ENCODE measurements at places on chromosomes 1 and 21. TPM values are rescaled to one million over a fixed set of nuclear protein-coding genes. Genes with fewer than 3 reads are reported as not detected.

DNA sequence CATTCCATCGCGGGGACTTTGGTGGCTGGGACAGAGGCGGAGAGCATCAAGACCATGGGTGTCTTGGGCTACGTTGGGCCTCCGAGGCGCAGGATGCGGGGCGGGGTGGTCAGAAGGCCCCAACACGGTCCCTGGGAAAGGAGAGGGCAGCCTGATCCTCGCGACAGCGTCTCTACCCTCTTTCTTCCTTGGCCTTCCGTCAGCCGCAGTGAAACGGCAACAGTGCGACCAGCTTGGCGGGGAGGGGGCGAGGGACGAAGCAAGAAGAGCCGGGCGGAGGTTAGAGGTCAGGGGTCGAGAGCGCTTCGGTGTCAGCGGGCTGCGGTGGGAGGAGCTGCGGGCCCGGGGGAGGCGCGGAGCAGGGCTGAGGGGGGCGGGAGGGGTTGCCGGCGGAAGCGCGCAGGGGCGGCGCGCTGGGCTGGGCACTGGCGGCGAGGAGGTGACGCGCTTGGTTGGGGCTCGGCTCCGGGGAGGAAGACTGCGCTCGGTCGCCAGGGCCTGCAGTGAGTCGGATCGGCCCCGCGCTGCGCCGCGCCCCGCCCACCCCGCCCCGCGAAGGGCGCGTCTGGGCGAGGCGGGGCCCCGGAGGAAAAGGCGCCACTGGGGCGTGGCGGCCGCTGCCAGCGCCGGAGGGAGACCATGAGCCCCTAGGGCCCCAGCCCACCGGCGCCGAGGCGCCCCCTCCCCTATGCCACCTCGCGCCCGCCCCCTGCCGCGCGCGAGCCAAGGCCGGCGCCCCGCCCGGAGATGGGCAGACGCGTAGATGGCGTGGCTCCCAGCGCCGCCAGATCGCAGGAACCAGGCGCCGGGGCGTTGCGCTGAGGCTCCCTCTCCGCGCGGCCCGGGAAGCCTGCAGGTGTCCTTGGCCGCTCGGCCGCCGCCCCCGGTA lies at the start of gene KCNC4:
KCNC4 (plus strand) TSS at position 600 of the 889 bp plus-strand sequence. CDS start 1,186 bp downstream, outside the sequence.
- DNase-seq = peak; percentile 87

GRCh38 chr1:149916898-149917252 lies 769 bp downstream of the SV2A start:
- no peak for DNase-seq

- DNase-seq = no peak
Measured at GRCh38 chr1:22745669-22746585, 35.3 kb downstream of the EPHB2 start.

- no peak for DNase-seq
Measured at GRCh38 chr21:28687586-28687985, 305.1 kb downstream of the LTN1 start.

DNA sequence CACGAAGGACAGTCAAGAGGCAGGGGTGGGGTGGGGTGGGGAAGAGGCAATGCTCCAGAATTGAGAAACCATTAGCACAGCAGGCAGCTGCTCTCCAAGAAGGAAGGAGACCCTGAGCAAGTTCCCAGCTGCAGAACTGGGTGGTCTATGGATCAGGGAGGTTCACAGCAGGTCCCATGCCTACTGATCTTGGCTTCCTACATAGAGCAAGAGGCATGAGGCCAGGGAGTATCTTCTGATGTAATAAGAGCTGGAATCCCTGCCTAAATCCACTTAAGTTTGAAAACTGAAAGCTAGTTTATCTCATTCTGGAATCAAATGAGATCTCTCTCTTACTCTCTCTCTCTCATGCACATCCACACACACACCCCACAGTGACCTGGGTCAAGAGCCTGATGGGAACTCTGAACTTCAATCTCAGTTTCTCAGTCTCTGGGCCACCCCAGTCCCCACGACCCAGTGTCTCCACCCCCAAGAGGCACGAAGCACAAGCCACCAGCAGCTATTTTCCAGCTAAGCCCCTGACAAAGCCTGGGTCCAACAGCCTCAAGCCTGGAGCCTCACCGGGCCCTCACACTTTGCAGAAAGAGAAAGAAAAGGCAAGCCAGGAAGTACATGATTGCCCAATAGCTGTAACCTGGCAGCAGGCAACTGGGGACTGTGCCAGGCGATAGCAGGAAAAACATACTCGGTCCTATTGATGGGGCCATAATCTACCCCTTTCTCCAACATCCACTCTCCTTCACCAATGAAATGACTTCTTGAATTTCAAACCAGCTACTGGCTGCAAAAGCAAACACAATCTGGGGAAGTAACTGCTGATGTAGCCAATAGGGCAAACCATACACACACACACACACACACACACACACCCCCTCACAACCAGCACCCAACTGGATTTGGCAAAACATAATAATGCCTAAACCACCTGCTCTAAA lies 2.2 kb downstream of the NUAK2 start:
- peak; percentile 65 for DNase-seq

- peak; percentile 26 for DNase-seq
Measured at GRCh38 chr1:32204943-32205361, 519 bp upstream of the IQCC start.

DNA sequence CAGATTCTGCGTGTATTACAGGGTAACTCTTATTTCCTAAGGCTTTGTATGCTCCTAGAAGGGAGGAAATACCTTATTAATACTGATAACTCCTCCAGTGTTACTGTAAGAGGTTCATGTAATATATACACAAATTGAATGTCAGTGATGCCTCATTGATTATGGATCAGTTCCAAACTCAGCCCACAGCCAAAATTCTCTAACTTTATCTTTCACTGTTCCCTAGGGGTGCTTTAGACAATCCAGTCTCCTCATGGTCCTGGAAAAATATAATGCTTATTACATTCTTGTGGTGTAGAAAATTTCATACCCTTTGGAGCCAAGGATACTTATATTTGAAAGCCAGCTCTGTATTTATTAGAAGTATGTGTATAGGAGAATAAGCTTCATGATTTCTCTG lies 73.0 kb downstream of the NGF start:
- no peak for DNase-seq

DNA sequence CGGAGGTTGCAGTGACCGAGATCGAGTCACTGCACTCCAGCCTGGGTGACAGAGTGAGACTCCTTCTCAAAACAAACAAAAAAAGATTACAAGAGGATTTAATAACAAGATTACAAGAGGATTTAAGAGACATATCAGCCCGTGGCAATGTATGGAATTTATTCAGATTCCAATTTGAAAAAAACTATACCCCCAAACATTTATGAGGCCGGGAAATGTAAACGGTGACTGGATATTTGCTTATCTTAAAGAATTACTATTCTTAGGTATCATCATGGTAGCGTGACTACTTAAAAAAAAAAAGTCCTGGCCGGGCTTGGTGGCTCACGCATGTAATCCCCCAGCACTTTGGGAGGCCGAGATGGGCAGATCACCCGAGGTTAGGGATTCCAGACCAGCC lies 21.2 kb upstream of the ELK4 start:
- DNase-seq = no peak

DNA sequence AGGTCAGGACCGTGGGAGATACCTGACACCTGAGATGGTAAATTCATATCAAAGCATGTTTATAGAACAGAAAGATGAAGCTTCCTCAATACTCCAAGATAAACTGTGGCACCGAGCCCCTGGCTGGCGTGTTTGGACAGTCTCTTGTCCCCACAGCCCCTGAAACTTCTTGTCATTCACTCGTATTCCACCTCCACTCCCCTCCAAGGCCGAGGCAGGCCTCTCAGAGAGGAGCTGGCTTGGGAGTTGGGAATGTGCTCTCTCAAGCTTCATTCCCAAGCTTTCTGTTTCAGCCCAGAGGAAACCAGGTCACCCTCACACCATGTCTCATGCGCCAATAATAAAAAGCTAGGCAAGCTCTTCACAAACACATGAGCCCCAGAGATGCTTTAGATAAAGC lies 86.1 kb downstream of the NPHP4 start:
- DNase-seq = no peak

DNA sequence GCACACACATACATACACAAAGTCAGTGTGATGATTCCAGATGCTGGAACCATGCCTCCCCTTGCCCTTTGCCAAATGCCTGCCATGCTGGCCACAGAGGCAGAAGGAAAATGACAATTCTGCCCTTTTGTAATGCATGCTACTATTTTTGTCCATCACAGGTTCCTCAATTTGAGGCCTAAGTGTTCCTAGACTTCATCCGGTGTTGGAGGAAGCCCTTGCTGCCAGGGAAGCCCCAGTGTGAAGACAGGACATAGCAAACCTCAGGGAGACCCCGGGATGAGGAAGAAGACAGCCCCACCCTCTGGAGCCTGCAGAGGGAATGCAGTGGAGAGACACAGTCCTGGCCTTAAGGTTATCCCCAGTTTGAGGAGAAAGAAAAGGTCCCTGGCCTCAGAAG lies 14.4 kb downstream of the PRR9 start:
- no peak for DNase-seq

- DNase-seq = no peak
Measured at GRCh38 chr1:19710825-19711611, 46.3 kb downstream of the HTR6 start.

DNA sequence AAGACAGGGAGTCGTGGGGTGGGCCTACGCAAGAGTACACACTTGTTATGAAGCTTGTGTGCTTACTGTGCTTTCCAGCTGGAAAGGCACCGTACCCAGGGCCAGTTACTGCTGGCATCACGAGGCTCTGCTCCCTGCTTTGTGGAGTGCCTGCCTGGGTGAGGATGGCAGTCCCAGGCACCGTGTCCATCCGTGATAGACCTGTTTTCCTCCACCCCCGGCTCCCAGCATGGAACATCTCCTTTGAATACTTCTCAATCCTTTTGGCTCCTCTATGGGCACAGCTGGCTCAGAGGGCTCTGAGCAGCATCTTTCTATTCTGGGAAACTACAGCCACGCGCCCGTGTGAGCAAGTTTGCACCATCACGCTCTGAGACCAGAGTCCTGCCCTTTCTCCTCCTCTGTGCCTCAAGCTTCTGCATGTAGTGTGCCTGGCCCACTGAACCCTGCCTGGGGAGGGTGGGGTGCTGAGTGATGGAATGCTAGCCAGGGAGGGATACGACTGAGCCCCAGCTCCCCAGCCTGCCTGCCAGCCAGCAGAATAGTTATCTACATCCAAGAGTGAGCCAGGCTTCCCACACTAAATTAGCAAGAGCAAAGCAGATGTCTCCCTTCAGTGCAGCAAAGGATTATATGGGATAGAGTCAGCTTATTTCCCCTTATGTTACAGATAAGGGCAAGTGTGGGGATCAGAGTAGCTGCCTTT lies 7.1 kb upstream of the TNR start:
- no peak for DNase-seq

- DNase-seq = no peak
Measured at GRCh38 chr1:230823426-230823825, 44.9 kb downstream of the C1orf198 start.

DNA sequence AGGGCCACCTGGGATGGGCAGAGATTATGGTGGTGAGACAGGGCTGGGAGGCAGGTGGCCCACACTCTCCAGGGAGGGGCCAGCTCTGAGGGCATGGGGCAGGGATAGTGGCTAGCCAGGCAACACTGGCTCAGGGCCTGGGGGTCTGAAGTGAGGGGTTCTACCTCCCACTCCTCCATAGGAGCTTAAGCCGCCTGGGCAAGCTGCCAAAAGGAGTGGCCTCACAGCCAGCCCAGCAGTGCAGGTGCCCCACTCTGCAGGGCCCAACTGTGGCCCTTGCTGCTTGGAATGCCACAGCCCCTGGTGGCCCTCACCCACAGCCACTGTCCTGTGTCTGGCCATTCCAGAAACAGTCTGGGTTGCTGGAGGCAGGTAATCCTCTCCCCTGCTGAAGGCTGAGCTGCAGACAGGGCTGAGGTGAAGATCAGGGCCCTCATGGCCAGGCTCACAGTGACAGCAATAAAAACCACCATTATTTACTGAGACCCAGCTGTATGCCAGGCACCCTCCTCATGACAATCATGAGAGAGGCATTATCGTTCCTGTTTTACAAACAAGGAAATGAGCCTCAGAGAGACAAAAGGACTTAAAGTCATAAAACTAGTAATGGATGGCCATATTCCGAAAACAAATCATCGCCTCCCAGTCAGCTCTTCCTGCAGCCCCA lies 31.0 kb downstream of the KIF21B start:
- DNase-seq = no peak

DNA sequence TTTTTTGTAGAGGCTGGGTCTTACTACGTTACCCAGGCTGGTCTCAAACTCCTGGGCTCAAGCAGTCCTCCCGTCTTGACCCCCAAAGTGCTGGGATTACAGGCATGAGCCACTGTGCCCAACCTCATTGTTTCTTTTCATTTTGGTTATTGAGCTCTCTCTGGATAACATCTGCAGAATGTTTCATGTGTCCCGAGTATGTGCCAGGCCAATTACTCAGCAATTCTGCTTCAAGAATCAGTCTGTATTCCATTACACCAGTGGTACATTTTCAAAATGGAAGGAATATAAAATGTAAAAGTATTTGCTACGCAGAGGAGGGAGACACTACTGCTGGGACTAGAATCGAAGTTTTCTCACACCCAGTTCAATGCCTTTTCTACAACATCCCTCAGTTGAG lies 1.7 kb upstream of the ELOA start:
- no peak for DNase-seq

DNA sequence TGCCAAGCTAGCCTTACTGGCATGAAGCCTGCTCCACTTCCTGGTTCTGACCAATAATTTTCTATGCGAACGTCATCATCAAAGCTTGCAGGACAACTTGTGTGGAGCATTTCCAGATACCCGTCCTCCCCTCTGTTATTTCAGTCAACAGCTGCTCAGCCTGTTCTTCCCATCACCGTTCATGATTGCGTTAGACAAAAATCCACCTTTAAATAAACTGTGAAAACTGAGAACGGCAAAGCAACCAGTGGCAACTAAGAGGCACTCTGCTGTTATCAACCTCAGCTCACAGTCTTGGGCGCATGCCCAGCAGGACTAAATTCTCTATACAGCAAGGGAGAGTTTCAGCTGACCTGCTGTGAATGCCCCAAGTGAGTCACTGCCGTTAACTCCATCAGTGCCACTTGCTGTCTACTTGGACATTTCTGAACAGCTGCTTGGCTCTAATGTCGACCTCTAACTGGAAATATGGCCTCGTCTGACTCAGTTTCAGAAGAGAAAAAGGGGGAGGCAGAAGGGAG lies 207.4 kb upstream of the RUNX1 start:
- DNase-seq = peak; percentile 79

Gene CNR2
- 0.14 TPM for total RNA-seq

Gene EFNA1
- 23.8 TPM for total RNA-seq

Gene MTARC1
- total RNA-seq = 5.1 TPM

Gene PLPPR4
- total RNA-seq = 1.2 TPM

Gene RNU1-4
- total RNA-seq = under 0.01 TPM

Gene ANKRD35
- 8.8 TPM for total RNA-seq

Gene SPATA21
- total RNA-seq = not detected

Gene PCP4L1
- total RNA-seq = 3.1 TPM

Gene CELA2A
- total RNA-seq = not detected

Gene GUCA2A
- not detected for total RNA-seq

Gene ADGRB2
- total RNA-seq = 3.7 TPM

Gene CFAP107
- not detected for total RNA-seq
